Caco-2 (cell line): ENCODE measurements at places on chromosomes 6 and 20. TPM values are rescaled to one million over a fixed set of nuclear protein-coding genes. Genes with fewer than 3 reads are reported as not detected.

GRCh38 chr6:18432180-18432579, 45.0 kb downstream of the RNF144B start:
- H3K27ac ChIP-seq: no peak overlapping the region
- no peaks in the 10 kb centered on the region for H3K4me1 ChIP-seq
- no peaks in the 10 kb centered on the region for H3K36me3 ChIP-seq
- DNase-seq: no peak

RAET1E gene
- total RNA-seq: not detected in 2 replicates

HSPA1B gene
- total RNA-seq: 99.0 and 112 TPM in 2 replicates

SYCP2 gene
- total RNA-seq: 64.6 and 68.7 TPM in 2 replicates

LY6G6C gene
- 0.88 and 1.3 TPM in 2 replicates for total RNA-seq
